Thoracic aorta (tissue), 2 donors: ENCODE measurements at places on chromosomes 11 and 22.

DNA sequence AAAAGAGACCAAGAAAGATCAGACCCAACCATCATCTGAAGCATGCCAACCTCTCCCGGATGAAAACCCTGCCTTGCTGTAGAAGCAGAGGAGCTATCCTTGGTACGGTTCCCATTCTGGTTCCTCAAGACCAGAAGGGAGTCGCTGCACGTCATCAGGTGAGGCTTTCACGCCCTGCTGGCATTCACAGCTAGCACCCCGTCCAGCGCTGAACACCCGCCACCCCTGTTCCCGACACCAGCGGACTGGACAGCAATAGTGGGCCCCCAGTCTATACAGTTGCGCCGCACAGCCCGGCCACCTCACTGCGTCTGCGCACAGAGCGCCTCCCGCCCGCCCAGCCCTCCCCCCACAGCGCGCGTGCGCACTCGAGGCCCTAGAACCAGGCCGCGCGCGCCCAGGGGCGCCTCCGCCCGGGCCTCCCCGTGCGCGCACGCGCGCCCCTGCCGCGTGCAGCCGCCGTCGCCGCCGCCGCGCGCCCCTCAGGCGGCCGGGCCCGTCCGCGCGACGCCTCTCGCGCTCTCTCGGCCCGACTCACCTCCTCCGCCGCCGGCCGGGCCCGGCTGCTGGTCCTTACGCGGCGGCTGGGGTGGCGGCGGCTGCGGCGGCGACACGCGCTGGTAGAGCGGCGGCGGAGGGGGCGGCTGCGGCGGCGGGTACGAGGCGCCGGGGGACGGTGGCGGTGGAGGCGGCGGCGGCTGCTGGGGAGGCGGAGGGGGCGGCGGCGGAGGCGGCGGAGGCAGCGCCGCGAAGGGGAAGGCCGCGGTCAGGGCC is 706 bp downstream of the SF1 start:
- peak; percentile 26 for DNase-seq

DNA sequence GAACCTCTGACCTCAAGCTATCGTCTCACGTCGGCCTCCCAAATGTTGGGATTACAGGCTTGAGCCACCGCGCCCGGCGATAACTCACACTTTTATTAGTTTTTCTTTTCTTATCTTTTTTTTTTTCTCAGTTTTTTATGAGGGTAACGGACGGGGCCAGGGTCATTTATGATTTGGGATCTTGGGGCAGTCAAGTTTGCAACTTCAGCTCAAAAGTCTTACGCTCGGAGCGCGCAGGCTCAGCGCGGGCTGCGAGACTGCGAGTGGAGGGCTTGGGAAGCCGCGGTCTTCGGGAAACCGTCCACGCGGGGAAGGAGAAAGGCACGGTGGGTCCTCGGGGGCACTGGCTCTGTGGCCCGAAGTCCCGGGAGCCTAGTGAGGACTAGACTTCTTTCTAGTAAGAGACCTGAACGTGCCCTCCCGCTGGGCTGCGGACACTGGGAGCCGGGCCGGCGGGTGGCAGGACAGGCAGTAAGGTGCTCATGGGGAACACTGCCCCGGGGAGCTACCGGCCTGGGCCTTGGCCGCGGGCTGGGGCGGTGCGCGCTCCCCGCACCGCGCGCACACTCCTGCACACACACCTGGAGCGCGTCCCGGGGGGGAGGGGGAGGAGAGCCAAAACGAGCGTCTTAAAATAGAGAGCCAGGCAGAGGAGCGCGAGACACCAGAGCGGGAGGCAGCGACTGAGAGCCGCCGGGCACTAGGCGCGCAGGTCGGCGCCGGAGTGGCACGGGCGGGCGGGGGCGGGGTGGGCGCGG is 476 bp upstream of the BARX2 start:
- no peak for DNase-seq

DNA sequence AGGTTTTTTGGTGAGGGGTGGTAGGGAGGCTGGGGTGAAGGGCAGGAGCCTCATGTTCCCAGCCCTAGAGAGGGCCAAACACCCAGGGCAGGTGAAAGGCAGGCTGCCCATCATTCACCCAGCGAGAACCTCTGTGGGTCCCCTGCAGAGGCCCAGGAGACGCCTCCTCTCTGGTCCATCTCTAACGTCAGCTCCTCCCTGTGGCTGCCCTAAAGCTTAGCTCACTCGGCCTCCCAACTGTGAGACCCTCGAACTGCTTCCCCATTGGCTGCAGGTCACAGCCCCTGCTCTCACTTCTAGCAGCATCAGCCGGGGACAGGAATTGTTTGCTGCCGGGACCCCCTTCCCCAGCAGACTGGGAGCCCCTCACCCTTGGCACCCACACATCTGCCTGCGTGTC is 615 bp upstream of the NFAM1 start:
- no peak for DNase-seq

GRCh38 chr11:119545978-119546915 is 123.3 kb upstream of the THY1 start:
- DNase-seq, result no peak

GRCh38 chr11:18001191-18001590 is 11.7 kb downstream of the SERGEF start:
- no peak for DNase-seq

GRCh38 chr22:36333644-36334043 is 54.1 kb downstream of the MYH9 start:
- DNase-seq, result no peak

GRCh38 chr11:85094795-85095194 is 532.3 kb downstream of the DLG2 start:
- no peak for DNase-seq

DNA sequence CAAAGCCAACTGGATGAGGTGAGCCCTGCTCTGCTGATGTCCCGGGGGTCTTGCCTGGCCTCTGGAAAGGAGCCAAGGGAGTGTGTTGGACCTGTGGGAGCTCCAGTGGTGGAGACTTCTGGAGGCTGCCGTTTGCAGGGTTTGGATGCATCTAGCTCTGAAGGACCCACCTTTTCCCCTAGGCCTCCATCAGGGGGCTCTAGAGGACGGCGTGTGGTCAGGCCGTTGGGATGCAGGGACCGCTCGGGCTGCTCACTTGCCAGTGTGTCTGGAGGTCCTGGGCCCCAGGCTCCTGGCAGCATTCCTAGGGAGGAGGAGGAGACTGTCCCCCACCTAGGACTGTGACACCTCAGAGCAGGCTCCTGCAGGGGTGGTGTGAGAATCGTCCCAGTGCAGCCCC is 58.3 kb downstream of the PRDM11 start:
- no peak for DNase-seq

- DNase-seq, result no peak
These were observed 92.1 kb upstream of the MTMR2 start for GRCh38 chr11:96015906-96016565.

DNA sequence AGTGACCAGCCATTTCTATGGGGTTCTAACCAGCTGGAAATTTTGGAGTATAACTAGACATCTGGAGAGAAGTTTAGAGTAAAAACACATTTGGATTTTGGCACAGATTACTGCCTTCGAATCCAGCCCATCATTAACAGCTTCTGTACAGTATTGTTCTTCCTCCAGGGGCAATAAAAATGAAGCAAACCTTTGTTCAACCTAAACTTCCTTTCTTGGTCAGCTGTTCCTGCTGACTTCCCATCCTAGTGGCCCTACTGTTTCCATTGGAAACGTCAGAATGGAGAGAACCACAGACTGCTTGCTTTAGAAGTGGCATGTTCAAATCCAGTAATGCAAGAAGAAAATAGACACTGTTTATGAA is 203.7 kb upstream of the MTMR2 start:
- no peak for DNase-seq

DNA sequence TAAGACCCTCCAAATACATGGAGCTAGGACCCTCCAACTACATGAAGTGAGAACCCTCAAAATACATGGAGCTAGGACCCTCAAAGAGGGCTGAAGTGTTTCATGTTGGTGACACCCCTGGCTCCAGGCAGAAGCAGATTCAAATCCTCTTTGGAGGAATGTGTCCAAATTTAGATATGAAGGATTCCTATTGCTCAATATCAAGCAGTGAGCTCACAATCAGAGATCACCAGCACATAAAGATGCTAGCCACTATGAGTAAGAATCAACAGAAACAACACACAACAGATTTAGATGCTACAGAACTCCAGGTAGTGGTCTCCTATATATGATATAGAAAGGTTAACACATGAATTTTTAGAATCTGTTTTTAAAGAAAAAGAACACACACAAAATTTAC is 11.2 kb upstream of the RAB3IL1 start:
- DNase-seq, result no peak

DNA sequence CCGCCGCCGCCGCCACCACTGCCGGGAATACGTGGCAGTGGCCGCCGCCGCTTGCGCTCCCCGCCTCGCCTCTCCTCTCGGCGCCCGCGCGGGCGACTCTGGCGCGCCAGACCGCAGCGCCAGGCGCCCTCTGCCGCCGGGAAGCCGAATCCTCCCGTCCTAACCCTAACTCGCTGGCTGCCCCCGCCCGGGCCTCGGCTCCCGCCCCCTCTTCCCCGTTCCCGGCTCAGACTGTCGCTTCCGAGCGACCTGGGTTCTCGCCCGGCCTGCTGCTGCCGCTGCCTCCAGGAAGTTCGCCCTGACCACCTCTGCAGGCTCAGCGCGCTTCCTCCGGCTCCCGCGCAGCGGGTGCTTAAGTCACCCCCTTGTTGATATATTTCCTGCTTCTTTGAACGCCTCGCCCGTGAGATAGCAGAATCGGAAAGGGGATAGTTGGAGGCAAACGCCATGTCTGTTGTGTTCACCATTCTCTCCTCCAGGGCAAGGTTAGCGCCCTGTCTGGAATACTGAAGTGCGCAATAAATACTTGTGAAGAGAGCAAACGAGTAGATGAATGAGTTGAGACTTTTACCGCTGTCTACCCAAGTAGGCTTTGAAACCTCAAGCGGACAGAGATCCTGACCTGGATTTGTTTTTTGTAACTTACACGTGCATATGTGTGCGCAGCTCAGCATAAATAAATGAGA is at the start of gene SMCO4:
SMCO4 (minus strand) TSS at position 100 of the 686 bp plus-strand sequence. CDS start 64,202 bp downstream, outside the sequence.
- DNase-seq, result no peak

- DNase-seq, result no peak
These were observed 30.3 kb downstream of the PDGFB start for GRCh38 chr22:39214383-39215069.

- no peak for DNase-seq
These were observed 11.1 kb downstream of the HPS5 start for GRCh38 chr11:18310800-18311340.

GRCh38 chr22:39242595-39243438 is 2.0 kb downstream of the PDGFB start:
- no peak for DNase-seq

GRCh38 chr22:36010882-36011281 is 17.7 kb downstream of the RBFOX2 start:
- DNase-seq, result no peak

DNA sequence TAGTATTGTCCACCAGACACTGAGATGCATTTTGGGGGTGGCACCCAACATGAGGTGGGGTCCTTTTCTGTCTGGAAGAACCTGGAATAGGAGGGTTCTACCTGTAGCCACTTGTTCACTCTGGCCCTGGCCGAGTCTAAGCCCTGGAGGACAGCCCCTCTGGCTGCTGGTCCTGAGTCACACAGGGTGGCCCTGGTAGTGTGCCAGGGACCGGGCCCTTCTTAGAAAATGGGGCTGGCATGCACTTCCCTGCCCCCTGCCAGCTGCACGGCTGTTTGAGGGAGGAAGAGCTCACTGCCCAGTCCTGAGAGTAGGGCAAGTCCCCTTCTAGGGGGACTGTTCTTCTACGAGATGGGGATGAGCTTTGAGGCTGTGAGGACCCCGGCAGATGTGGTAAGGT is 2.2 kb downstream of the PLCB3 start:
- no peak for DNase-seq

DNA sequence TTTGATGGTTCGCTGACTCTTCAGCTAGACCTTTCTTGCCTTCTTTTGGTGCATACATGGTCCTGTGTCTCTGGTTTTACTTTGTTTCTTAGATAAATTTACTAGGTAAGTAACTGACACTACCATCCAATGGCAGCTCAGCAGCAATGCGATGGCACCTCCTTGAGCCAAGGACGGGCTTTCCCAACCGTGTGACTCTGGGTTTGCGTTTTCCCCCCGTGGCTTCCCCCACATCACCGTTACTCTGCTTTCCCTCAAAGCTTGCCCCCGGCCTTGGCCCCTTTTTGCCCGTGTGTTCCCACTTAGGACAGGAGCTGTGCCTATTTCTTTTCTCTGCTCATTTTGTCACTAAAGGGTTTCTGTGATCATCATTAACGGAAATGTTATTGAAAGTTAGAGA is 41.5 kb downstream of the TBC1D22A start:
- DNase-seq, result no peak

DNA sequence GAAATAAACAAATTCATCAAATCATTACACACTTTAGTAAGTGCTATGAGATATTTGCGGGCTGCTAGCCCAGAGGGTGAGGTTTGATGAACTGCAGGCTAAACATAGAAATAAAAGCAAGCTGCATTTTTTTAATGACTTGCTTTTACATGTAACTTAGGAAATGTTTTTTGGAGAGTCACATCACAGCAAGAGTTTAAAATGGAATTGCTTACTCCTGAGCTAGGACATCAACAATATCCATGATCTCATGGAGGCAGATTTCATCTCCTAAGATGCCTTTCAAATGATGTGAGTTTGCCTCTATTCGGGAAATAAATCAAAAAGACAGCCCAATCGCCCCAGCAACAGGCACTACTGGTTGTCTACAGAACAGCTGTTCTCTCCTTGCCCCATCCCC is 73.4 kb upstream of the CD44 start:
- DNase-seq, result no peak

DNA sequence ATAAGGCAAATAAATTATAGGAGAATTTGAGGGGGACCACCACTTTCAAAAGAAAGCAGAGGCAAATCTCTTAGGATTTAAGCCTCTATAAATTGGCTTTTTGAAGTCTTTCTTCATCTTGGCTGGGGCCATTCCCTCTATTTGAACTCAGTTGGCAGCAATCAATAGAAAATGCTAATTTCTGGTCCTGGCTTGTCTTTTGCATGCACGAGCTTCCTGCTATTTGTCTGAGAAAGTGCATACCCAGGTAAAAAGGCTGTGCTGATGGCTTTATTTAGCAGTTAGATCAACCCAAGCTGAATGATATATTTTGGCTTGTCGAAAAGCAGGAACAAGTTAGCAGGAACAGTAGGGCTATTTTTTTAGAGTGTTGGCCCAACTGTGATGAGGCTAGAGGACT is 64.1 kb upstream of the GRAMD1B start:
- no peak for DNase-seq

- DNase-seq, result no peak
These were observed 1.1 kb downstream of the OSBP start for GRCh38 chr11:59614277-59615119.

DNA sequence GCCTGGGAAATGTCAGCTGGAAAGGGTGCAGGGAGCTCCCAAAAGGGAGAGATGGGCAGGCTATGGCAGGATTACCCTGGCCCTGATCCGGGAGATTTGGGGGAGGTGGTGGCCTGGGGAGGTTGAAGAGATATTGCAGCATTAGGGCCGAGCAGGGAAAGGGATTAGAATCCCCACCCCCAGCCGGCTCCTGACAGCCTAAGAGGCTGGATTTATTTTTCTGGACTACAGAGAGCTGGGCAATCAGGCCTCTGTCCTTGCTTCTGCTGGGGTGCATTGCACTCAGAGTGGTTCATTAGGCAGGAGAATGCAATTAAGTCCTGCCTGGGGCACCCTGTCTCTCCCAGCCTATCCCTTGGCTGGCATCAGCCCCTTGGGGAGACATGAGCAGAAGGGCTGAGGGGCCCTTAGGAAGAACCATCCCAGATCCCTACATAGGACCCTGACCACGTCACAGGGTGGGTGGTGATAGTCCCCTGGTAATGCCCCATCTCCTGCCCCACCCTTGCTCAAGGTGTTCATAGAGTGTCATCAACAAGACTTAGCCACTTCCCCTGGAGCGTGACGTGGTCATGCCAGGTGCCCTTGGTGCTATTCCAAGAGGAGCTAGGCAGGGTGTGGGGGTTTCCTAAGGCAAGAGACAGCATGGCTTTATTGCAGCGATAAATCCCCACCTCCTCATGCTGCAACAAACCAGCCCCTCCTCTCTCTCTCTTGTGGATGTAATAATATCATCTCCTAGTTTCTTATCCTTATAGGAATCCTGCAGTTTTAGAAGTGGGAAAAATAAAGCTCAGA is 38.4 kb upstream of the KLHL35 start:
- no peak for DNase-seq
